ENCODE measurements at places on chromosomes 6 and 20. TPM values are rescaled to one million over a fixed set of nuclear protein-coding genes. Genes with fewer than 3 reads are reported as not detected.

SLC35D3 gene
- not detected for total RNA-seq

MYMX gene
- total RNA-seq, result 1.5 TPM

SUMO4 gene
- total RNA-seq, result 4.9 TPM

LRRC73 gene
- total RNA-seq, result 0.98 TPM

TMEM74B gene
- 0.51 TPM for total RNA-seq

NHLRC1 gene
- total RNA-seq, result 1.1 TPM

ZSWIM3 gene
- 4.4 TPM for total RNA-seq

ENPP3 gene
- total RNA-seq, result 0.70 TPM
